ENCODE measurements at places on chromosomes 16 and 17. TPM values are rescaled to one million over a fixed set of nuclear protein-coding genes. Genes with fewer than 3 reads are reported as not detected.
A peak's percentile ranks its signal among the peaks of the same experiment; 100 is the strongest.

- peak; percentile 95 for DNase-seq
These were observed 25.5 kb downstream of the SERPINF1 start for GRCh38 chr17:1787301-1787902.

DNA sequence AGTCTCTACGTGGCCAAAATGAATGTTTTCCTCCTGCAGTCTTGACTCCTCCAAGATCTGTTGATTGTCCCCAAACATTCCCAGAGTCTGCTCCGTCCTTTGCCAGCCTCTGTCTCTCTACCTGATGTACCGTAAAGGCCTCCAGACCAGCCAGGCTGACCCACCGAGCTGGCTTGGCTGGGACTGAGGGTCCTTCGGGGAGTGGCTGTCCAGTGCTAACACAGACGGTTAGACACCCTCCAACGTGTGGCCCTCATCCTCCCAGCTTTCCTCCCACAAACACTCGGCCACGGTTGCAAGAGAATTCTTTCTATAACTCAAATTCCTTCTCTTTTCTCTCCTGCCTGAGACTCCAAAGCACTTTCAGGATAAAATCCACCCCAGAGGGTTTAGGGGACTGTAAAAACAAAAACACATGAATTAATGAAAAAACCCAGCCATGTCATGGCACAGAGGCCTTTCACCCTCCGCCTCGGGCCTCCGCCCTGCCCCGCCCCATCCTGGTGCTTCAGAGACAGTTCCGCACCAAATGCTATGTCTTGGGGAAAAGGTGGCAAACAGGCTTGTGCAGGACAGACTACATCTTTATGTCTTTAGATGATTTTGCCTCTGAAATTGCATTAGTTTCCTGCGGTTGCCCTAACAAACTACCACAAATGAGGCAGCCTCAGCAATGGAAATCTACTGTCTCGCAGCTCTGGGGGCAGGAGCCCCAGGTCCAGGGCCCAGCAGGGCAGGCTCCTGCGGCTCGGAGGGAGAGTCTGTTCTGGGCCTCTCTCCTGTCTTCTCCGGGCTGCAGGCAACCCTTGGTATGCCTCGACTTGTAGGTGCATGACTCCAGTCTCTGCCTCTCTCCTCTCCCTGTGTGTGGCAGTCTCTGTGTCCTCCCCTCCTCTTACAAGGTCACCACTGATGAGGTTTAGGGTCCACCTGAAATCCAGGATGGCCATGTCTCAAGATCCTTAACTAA lies 72.5 kb upstream of the CBX4 start:
- no peak for DNase-seq

- peak; percentile 70 for DNase-seq
These were observed 18.1 kb upstream of the TMEM98 start for GRCh38 chr17:32909787-32910369.

Gene IL17C
- total RNA-seq, result not detected
